ENCODE measurements at places on chromosomes 1 and 21.

DNA sequence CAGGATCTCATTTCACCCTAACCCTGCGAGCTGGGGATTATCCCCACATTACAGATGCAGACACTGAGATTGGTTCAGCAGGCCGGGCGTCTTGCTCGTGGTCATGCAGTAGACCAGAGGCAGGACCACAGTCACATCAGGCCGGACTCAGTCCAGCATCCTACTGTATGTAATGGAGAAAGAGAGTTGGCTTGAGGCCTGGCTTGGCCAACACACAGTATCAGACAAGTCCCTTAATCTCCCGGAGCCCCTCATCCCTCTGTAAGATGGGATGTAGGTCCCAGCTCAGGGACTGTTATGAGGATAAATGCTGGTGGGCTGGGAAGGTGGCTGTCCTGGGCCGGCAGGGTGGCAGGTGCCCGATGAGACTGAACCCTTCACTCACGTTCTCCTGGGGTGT, 66.1 kb upstream of the ACTL8 start:
- no peak for DNase-seq

DNA sequence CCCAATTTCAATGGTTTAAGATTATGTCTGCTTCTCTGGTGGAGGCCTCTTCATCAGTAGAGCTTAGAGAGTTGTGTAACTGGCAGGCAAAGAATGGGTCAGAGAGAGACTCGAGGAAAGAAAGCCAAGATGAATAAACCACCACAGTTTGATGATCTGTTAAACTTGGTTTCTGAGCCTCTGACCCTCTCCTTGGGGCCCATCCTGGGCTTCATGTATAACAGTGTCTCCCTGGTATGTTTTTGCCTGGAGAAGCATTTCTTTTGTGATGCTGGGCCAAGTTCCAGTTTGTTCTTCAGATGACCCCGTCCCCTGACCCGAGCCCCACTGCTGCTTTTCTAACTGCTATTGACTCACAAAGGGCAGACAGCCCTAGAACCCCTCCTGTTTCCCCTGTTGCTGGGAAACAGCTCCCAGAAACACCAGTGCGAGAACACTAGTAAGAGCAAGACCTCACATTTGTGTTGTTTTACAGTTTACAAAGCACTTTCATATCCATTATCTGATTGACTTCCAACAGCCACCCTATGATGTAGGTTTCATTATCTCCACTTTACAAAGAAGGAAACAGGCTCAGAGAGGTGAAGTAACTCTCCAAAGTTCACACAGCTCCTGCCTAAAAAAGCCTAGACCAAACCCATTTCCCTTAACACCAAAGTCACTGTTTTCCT, 9.0 kb downstream of the CD2 start:
- no peak for DNase-seq

GRCh38 chr1:29655945-29656850, 419.9 kb downstream of the PTPRU start:
- peak; percentile 33 for DNase-seq

GRCh38 chr21:46227811-46228344, 696 bp downstream of the LSS start:
- DNase-seq: no peak

DNA sequence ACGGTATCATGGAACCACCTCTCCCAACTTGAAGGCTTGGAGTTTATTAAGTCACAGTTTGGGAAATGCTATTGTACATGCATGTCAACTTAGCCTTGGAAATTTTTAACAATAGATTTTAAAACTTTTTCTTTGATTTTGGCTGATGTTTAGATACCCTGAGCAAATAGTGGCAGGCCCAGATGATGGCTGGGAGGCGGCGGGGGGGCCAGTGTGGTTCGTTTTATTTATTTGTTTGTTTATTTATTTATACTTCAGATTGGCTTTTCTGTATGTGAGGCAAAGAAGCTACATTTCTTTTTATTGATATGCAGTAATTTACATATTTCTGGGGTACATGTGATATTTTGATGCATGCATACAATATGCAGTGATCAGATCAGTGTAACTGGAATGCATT, 82.0 kb downstream of the VWA5B1 start:
- DNase-seq: no peak
